Substantia nigra (tissue), 51 donors: ENCODE measurements at places on chromosomes 3 and 15.
A peak's percentile ranks its signal among the peaks of the same experiment; 100 is the strongest.

- no peak for DNase-seq
Measured at GRCh38 chr3:167723025-167723512, 11.6 kb downstream of the PDCD10 start.

DNA sequence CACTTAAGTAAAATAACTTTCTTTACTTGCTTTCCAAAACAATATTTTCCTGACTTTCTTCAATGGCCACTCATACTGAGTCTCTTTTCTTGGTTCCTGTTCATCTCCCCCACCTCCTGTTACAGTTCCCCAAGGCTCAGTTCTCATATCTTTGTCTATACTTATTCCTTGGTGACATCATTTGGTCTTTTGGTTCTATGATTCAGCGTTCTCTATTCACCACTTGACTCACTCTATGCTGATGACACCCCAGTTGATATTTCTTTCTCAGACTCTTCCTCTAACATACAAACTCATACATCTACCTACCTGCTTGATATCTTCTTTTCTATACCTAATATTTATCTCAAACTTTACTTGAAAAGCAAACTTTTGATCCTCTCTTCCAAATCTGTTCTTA, 85.0 kb upstream of the P3H2 start:
- no peak for DNase-seq

DNA sequence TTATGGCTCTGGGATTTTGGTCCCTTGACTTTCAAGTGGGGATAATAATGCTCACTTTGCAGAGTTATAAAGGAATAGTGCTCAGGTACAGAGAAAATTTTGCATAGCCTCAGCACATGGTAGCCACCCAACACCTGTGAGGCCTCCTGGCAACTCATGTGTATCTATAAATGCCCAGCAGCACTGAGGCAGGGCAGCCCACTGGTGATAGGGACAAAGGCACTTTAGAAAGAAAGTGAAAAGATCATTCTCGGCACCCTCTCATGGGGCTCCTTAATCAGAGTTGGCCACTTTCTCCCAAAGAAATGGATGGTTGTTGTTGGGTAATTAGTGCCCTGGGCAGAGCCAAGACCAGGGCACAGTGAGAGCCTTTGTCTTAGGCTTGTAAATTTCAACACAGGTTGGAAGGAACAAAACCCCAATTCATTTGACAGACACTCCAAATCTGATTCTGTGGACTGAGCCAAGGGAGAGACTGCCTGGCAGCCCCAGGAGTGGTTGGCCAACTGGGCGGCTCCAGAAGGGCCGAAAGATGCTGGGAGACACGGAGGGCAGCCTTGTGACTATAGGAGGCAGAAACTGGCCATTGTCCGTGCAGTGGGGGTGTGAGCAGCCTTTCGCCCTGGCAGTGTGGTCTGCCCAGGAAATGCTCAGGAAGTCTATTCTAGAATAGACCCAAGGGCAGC, 213.2 kb upstream of the RGMA start:
- DNase-seq = peak; percentile 72

DNA sequence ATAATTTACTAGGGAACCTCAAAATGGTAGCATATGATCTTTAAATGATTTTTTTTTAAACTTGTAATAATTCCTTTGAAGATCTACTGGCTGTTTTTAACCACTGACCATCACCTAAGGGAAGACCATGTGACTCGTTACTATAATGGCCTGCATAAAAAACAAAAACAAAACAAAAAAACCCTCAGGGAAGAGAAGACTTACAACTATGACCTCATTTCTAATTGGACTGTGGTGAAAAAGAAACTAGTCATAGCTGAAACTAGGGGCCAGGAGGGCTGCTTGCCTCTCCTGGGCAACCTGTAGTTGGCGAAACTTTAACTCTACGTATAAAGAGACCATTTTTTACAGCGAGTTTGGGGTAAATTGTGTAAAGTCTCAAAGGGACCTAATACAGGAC, 23.0 kb downstream of the PAQR9 start:
- DNase-seq = no peak

DNA sequence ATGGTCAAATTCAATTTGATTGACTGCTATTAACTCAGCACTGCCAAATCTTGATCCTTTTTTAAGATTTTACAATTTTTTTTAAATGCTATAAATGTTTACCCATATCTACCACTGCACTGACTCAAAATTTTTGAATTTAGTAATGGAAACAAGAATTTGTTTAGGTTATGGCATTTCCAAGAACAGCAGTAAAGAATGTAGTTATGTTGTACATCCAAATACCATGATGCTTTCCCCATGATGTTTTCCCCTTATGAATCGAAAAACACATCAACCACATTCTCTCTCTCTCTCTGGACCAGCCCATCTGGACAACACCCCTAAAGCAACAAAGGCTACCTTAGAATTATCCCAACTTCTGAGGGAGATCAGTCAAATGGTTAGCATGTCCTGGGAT, 14.2 kb downstream of the CHRM5 start:
- DNase-seq = no peak

GRCh38 chr15:70266412-70267121, 168.8 kb upstream of the TLE3 start:
- DNase-seq = peak; percentile 55
